Mesenteric fat pad (tissue), 1 donor: ENCODE measurements at places on chromosomes 2 and 18.

- no peak for DNase-seq
Measured at GRCh38 chr2:99657691-99658258, 168.0 kb upstream of the REV1 start.

GRCh38 chr2:85717308-85718008 lies 23.3 kb downstream of the GNLY start:
- DNase-seq = no peak

DNA sequence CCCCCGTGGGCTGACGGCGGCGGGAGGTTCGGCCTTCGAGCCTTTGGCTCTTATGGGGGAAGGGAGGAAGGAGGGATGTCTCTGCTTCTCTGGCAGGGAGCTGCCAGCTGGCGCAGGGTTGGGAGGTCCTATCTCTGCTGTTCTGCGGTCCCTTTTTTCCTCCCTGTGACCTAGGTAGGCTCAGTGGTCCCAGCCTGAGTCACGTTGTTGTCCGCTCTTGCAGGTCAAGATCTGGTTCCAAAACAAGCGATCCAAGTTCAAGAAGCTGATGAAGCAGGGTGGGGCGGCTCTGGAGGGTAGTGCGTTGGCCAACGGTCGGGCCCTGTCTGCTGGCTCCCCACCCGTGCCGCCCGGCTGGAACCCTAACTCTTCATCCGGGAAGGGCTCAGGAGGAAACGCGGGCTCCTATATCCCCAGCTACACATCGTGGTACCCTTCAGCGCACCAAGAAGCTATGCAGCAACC lies 2.5 kb downstream of the DLX1 start:
- DNase-seq = no peak

GRCh38 chr2:98835831-98836385 lies 100.1 kb downstream of the CRACDL start:
- no peak for DNase-seq

DNA sequence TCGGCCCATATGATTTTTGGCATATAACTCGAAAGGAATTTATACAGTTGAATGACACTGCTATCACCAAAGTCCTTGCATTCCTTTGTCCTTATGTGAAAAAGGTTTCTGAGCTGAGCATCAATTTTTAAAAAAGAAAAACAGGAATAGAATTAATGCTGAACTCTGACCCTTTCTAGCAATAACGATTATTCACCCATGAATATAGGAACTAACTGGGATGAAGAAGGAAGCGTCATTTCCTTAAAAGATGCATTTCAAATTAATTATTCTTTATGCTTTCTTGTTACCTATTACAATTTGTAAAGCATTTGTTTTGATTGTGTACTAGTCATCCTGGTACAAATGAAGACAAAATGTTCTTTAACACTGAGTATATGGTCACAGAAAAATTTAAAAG lies 19.3 kb downstream of the TMEM247 start:
- no peak for DNase-seq
